Uterus (tissue), 4 donors: ENCODE measurements at places on chromosomes 2 and 18.

DNA sequence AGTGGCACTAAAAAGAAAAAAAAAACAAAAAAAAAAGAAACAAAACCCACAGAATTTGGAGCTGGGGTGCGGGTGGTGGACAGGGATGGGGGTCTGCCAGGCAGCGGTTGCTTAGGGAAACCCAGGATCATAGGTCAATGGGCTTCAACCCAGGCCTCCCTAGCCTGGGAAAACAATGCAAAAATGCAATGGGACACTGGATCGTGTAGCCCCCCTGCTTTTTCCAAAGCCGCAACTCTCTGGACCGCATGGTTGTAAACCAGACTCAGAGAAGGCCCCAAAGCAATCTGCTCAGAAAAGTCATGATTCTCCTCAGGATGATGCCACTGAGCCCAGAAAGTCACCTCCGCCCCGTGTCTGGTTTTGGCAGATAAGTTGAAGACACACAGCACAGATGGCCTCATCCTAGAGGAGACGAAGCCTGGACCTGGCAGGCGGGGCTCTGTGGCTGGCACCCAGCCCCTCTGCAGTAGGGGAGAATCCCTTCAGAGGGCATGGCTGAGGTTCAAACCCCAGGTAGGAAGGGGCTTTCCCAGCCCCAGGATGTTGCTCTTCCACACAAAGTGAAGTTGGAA is 5.1 kb downstream of the DLX2 start:
- DNase-seq = no peak

GRCh38 chr2:55025082-55025481 is 25.2 kb downstream of the RTN4 start:
- DNase-seq = no peak

GRCh38 chr18:76562286-76563122 is 67.5 kb upstream of the ZNF516 start:
- no peak for DNase-seq

DNA sequence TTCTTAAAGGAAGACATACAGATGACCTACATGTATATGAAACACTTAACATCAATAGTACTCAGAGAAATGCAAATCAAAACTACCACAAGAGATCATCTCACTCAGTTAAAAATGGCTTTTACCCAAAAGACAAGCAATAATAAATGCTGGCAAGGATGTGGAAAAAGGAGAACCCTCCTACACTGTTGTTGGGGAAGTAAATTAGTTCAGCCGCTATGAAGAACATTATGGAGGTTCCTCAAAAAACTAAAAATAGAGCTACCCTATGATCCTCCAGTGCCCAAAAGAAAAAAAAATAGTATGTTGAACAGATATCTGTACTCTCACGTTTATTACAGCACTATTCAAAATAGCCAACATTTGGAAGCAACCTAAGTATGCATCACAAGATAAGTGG is 1579.4 kb upstream of the TMEFF2 start:
- no peak for DNase-seq

- no peak for DNase-seq
These were observed 190.4 kb downstream of the FMNL2 start for GRCh38 chr2:152525277-152525838.

GRCh38 chr2:206379886-206380285 is 63.4 kb upstream of the ADAM23 start:
- DNase-seq = no peak

GRCh38 chr2:80242355-80242910 is 62.1 kb downstream of the LRRTM1 start:
- DNase-seq = no peak

GRCh38 chr2:238237431-238238135 is 2.3 kb downstream of the HES6 start:
- DNase-seq = no peak

GRCh38 chr18:9951022-9951859 is 37.4 kb downstream of the VAPA start:
- DNase-seq = no peak

DNA sequence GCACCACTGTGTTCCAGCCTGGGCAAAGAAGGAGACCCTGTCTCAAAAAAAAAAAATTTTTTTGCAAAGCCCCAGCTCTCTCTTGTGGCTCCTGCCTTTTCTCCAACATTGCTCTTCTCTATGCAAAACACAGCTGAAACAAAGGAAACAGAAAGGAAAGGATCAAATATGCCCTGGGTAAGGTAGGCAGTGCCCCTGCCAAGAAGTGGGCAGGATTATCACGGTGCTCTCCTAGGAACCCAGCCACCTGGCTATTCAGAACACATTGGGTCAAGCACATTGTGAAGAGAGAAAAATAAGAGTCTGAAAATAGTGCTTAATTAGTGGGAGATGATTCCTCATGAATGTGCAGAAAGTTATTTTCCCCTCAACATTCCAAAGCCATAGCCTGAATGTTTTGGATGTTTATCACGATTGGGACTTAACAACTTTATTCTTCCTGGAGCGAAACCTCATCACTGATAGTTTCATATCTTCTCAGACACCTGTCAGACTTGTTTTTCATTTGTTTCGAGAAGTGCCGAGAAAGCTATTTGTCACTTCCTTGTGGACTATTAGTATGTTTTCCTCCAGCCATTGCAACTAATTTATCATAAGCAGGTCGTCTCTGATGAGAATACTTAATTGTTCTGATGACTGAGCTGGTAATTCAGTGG is 42.7 kb upstream of the RPL31 start:
- no peak for DNase-seq
